CD8-positive, alpha-beta memory T cell (primary cell): ENCODE measurements at places on chromosomes 3 and 15. TPM values are rescaled to one million over a fixed set of nuclear protein-coding genes. Genes with fewer than 3 reads are reported as not detected.

GRCh38 chr3:52930748-52931147, 33.4 kb upstream of the STIMATE start:
- no peak for DNase-seq

- peak; percentile 44 for DNase-seq
Measured at GRCh38 chr3:49333091-49333490, 6.8 kb downstream of the USP4 start.

DNA sequence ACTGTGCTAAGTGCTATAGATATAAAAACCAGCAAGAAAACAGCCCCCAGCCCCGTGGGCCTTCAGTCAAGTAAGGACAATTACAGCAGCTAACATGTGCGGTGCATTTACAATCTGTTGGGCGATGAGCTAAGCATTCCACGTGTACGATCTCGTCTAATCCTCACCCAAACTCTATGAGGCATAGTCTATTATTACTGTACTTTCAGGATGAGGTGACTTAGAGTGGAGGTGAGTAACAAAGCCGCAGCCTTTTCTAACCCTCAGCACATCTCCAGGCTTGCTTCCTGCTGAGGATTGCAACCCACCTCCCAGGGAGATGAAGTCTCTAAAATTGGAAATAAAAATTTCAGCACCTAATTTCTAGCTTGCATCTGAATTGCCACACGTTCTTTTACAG, 53.2 kb upstream of the MCF2L2 start:
- DNase-seq: no peak

GRCh38 chr3:77682162-77682561, 642.3 kb downstream of the ROBO2 start:
- DNase-seq: no peak

GRCh38 chr3:187458383-187458782, 90.2 kb downstream of the RTP4 start:
- no peak for DNase-seq

DNA sequence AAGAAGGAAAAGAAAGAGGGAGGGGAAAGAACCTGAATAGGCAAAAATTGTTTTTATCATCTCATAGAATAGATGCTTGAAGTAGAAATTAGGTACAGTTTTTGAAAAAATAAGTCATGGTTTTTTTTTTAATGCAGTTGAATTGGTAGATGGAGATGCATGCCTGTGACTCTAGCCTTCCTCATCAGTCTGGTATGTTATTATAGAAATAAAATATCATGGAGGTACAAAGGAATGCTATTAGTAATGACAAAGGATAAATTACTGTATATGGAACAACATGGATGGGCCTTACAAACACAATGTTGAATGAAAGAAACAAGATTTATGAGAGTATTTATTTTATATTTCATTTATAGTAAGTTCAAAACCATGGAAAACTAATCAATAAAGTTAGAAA, 162.4 kb upstream of the GALNT15 start:
- DNase-seq: no peak

DNA sequence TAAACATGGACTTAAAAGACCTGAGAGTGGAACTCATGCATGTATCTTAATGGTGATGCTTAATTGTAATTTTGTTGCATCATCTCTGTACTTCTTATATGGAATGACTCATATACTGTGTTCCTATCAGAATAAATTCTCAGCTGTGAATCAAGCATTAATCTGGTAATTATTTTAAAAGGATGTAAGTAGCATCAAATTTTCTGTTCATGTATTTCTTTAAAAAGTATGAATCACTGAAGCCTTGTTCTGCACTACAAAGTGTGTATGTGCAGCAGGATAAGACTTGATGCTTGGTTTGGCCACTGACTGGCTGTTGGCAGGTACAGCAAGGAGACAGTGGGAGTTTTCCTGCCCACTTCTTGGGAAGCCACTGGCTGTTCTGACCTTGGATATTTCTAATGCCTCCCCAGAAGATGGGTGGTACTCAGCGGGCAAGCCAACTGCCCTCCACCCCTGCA, 123.9 kb downstream of the ANO10 start:
- no peak for DNase-seq

GRCh38 chr3:156252656-156253055, 132.3 kb downstream of the KCNAB1 start:
- DNase-seq: no peak

DNA sequence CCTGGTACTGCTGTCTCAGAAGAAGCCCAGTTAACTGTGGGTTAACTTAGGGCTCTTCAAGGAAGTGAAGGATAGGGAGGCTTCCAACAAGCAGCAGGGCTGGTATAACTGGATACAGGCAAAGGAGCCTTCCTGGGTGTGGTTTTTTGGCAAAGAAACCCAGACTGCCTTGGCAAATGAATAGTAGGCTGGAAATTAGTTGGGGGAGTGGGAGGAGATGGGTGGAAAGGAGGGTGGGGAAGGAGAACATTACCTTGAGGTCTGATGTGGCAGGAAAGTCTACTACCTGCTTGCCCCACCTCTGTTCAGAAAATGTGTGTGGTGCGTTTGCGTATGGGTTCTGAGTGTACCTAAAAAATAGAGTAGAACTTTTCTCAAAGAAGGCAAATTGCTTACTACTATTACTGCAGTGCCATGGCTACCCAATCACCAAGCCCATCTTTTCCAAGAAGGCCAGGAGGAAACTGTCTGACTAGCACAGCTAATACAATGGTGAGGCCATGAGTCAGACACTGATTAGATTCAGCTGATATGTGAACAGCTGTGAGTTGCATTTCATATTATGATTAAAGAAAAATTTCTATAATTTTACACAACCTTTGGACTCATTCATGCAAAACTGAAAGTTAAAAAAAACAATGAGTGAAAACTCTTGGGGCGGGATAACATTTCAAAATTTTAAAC, 55.2 kb downstream of the SPTSSB start:
- DNase-seq: no peak

- no peak for DNase-seq
Measured at GRCh38 chr15:31241888-31242522, 84.6 kb upstream of the KLF13 start.

GRCh38 chr3:127151992-127152650, 40.8 kb upstream of the PRR23E start:
- DNase-seq: no peak

GRCh38 chr3:101011136-101011535, 17.9 kb upstream of the ABI3BP start:
- no peak for DNase-seq

DNA sequence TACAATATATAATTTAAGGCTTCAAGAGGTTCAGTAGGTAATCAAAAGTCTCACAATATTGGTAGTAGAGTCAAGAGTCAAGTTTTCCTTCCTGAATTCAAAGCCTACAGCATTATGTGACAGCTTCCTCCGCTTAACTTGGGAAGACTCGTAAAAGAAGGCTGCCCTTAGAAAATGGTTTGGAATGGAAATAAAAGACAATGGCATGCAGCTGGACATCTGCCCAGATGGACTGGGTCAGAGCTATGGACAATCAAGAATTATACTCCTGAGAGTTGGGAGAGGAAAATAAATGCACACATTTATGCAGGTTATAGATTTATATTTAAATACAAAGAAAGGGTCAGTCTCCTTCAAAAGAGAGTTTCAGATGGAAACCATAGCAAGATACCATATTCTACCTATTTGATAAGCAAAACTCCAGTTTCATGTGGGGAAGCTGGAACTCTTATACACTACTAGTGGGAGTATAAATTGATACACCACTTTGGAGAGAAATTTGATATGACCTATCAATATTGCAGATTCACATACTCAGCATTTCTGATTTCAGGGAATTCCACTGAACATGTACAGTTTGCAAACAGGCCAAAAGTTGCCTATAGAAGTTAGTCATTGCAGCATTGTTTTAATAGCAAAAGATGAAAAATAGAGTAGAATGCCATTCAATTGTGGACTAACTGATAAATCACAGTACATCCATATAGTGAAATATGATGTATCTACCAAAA, 6.1 kb downstream of the CRYBG3 start:
- no peak for DNase-seq

DNA sequence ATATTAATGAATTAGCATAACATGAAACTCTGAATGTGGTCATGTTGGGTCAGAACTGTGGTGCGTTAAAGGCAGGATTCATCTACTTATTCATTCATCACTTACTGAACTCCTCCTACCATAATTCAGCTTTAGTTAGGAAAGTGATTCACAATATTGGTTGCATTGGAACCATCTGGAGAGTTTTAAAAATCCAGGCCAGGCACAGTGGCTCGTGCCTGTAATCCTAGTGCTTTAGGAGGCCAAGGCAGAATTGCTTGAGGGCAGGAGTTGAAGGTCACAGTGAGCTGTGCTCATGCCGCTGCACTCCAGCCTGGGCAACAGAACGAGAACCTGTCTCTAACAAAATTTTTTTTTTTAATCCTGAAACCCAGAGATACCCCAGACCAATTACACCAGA, 44.2 kb upstream of the ATG7 start:
- DNase-seq: no peak

DNA sequence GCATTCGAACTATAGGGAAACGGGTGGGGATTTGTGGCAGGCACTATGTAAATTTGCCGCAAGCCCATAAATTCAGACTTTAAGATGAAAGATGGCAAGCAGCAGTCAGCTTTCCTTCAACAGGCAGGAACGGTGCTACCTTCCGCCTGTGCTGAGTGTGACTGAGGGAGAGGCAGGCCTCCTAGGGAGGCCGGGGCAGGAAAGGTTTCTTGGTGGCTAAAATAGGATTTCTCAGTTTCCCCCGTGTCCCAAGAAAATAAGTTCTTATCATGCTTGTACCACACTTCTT, 12.5 kb downstream of the FLNB start:
- DNase-seq: no peak

DNA sequence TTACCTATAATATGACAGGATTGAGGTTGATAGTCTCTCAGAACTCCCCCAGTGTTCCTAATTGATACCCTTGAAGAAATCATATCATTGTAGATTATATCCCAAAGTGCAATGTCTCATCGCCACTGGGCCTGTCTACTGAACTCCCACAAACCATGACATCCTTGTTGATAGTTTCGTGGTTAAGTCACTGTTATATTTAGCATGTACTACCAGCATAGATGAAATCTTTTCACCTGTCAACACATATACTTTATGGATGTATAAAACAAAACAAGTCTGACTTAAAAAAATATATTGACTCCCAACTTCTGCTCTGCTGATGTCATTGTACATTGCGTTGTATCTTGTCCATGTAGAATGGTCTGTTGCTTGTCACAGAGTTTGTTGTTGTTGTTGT, 128.1 kb downstream of the IQCH start:
- no peak for DNase-seq

DNA sequence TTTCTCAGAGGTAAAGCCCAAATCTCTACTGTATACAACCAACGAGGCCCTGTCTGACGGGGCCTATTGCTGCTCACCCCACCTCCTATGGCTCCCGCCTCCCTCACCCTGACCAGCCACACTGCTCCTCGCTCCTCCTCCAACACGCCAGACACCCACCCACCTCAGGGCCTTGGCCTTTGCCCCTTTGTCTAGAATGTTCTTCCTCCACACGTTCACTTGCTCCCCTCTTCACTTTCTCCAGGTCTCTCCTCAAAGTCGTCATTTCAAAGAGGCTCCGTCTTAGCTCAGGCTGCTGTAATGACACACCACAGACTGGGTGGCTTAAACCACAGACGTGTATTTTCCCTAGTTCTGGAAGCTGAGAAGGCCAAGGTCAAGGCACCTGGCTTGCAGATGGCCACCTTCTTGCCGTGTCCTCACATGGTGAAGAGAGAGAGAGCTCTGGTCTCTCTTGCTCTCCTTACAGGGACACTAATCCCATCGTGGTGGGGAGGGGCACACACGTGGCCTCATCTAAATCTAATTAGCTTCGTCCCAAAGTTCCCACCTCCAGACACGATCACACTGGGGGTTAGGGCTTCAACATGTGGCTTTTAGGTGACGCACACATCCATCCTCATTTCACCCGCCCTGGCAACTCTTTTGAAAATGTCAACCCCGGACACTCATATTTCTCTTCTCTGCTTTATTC, 98.2 kb downstream of the TLE3 start:
- DNase-seq: no peak

DNA sequence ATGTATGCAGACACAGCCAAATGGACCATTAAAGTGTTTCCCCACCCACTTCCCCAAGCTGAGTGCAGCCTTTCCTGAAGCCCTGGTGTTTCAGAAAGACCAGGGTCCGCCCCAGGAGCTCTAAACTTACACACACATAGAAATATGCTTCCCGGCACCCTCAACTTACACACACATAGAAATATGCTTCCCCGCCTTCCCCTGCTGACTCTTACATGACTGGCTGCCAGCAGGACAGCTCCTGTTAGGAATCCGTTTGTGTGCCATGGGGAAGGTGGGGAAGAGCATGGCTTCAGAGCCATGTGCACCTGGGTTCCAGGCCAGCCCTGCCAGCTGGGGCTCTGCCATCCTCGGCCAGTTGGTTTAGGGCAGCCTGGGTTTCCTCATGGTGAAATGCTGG, 3.6 kb downstream of the CLEC3B start:
- DNase-seq: no peak

- DNase-seq: no peak
Measured at GRCh38 chr15:89278307-89278706, 34.5 kb downstream of the FANCI start.

GRCh38 chr15:57692709-57693108, 13.8 kb upstream of the POLR2M start:
- no peak for DNase-seq

DNA sequence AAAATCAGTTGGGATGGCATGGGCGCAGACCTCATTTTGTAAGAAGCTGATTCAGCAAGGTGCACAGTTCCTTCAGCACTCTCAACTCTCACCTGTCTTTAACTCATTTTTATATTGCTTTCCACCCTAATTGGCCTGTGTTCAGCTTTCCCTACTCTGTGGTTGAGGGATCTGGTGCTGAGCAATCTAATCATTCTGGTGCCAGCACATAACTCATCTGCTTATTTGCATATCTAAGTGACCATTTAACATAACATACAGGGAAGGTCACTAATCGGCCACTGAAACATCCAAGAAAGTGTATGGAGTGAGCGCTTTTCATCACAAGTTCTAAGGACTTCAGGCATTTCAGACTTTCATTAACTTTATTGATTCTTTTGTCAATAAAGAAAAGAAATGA, 303.4 kb upstream of the ROPN1 start:
- DNase-seq: no peak

- DNase-seq: no peak
Measured at GRCh38 chr3:3353153-3353552, 173.7 kb upstream of the CRBN start.

The MORC1 gene
- total RNA-seq: not detected

The CYP8B1 gene
- not detected for total RNA-seq

The ISG20 gene
- total RNA-seq: 22.5 TPM

The CACNA1D gene
- 0.26 TPM for total RNA-seq

The POMGNT2 gene
- 9.7 TPM for total RNA-seq

The GP5 gene
- 0.42 TPM for total RNA-seq

The CPN2 gene
- total RNA-seq: not detected

The CFAP100 gene
- not detected for total RNA-seq

The FBXW12 gene
- total RNA-seq: not detected

The ERICH6 gene
- not detected for total RNA-seq

The POPDC2 gene
- total RNA-seq: 3.2 TPM

The FETUB gene
- total RNA-seq: not detected

The ADCY5 gene
- 0.16 TPM for total RNA-seq
